ENCODE measurements at places on chromosomes 6 and 20.
A peak's percentile ranks its signal among the peaks of the same experiment; 100 is the strongest.

DNA sequence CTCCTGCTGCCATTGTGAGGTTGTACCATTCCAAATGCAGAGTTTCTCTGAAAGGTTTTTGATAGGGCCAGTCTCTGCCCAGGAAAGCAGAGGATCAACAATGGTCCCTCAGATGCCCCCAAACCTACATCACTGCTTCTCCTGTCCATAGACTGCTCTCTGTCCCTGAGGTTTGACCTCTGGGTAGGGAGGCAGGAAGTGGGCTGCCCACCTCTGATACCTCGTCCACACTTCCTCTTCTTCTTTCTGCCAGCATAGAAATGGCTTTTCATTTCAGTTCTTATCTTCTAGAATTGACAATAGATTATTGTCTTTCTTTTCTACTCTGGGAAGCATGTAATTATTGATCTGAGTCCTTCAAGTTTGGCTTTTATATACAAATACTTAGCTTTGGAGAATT lies 170.6 kb downstream of the TRMT11 start:
- no peak for DNase-seq

- no peak for DNase-seq
Measured at GRCh38 chr20:57195469-57196100, 70.9 kb downstream of the BMP7 start.

GRCh38 chr6:152086223-152086873 lies 278.9 kb downstream of the ESR1 start:
- DNase-seq: no peak

DNA sequence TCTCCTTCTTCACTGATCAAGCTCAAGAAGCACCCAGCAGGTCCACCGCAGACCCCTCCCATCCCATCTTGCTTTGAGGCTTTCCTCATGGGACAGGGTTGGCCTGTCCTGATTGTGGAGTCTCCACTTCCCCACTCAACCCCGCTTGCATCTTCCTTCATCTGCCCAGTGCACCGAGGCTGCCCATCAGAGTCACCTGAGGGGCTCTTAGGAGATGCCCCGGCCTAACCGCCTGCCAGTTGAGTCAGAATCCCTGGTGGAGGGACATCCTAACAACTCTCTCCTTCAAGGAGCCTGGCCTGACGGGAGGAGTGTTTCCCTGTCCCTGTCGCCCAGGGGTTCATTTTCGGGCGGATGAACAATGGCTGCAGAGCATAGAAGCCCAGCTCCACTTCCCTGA lies 46.1 kb downstream of the RBM38 start:
- DNase-seq: no peak

DNA sequence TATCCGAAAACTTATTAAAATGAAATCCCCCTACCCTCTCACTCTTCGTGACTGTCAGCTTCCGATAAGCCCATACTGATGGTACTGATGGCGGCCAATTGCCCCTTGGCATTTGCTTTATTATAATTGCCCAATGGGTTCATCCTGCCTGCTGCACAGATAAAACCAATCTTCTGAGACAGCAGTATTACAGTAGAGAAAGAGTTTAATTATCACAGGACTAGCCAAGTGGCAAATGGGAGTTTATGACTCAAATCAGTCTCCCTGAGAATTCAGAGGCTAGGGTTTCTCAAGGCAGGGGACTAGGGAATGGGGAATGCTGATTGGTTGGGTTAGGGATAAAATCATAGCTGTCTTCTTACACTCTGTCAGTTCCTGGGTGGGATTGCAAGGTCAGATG lies 259.5 kb downstream of the SOD2 start:
- DNase-seq: no peak

DNA sequence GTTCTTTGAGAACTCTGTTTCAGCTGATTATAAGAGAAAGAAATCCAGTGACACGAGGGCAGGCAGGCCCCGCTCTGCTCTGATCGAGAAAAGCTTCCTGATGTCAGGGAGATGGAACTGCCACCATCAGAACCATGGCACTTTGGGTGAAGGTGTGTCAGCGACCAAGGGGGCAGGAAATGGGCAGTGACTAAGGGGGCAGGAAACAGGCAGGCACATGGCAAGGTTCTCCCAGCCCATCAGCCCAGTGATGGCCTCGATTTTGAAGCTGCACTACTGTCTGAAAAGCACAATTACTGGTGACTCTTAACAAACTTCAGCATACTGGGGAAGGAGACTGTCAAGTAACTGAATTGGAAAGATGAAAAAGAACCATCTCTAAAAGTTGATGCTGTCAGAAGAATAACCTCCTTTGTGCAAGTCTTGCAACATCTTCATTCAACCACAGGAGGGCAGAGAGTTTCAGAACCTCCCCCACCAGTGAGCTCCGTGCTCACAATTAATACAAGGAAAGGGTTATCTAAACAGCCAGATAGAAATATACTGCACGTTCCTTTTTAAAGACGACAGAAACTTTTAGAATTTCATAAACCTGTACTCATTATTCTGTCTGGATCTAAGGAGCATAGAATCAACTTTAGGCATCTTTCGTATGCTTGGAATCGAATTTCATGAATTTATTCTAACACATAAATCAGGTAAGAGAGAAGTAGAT lies 39.1 kb downstream of the TMX4 start:
- DNase-seq: peak; percentile 18

DNA sequence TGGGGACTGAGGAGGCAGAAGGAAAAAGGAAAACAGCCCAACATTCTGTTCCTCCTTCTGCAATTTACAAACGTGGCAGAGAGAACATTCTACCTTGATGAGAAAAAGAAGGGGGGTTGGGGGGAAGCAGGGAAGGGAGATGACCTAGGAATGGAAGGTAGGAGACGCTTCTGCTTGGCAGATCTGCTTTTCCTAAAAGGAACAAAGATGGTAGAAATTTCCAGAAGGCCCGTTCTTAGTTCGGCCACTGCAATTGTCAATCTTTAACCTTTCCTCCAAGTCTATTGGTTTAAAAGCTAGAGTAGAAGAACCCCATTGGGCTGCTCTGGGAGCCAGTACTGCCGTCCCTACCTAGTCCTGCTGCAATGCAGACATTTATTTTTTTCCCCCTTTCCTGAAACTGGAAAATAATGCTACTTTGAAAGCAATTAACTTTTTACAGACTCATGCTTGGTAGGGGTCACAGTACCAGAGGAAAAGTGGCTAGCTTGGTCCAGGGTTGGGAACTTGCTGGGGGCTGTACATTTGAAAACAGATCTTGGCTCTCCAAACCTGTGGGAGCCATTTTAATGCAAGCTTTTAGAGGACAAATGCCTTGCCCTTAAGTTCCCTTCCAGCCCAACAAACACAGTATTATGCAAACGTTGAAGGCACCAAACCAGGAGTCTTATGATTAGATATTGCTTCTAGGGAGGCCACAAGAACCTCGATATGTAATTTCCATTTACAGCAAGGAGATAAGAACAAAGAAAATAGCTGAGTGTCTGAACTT lies 2.6 kb downstream of the ZMYND8 start:
- no peak for DNase-seq

GRCh38 chr6:6315660-6316059 lies 4.8 kb downstream of the F13A1 start:
- DNase-seq: peak; percentile 23

DNA sequence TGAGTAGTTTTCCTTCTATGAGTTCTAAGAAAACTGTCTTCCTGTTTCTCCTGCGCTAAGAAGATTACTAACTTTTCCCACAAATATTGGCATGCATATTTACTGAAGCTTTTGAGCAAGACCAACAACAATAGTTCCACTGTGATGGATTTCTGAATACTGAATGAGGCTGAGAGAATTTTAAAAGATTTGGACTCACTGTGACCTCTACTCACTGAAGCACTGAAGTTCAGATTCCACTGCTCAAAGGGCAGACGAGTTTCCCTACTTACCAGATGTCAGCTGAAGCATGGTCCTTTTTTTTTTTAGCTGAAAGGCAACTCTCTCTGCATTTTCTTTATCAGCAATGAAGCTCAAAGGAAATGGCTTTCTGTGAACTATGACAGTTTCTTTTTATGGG lies 718.5 kb downstream of the RFPL4B start:
- DNase-seq: no peak

- peak; percentile 38 for DNase-seq
Measured at GRCh38 chr20:50366270-50367103, 143.7 kb upstream of the PTPN1 start.

- DNase-seq: no peak
Measured at GRCh38 chr6:83464381-83465140, 33.7 kb upstream of the ME1 start.

DNA sequence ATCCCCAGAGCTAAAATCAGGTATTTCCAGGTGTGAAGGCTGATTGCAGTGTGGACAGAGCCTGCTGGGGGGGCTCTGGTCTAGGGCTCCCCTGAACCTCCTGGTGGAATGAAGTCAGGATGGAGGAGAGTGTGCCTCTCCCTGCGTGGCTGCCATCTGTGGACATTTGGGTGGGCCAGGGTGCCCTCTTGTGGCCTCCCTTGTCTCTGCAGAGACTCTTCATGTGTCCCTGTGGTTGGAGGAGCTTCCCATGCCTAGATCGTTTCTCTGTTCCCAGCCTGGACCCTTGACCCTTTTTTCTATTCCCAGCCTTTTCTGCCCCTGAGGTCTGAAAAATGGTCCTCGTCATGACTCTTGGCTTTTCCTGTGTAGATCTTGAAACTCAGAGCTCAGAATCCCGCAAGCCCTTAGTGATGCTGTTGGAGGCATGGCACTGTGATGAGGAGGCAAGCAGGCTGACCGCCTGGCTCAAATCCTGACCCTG lies 9.9 kb upstream of the PSMF1 start:
- DNase-seq: peak; percentile 42

DNA sequence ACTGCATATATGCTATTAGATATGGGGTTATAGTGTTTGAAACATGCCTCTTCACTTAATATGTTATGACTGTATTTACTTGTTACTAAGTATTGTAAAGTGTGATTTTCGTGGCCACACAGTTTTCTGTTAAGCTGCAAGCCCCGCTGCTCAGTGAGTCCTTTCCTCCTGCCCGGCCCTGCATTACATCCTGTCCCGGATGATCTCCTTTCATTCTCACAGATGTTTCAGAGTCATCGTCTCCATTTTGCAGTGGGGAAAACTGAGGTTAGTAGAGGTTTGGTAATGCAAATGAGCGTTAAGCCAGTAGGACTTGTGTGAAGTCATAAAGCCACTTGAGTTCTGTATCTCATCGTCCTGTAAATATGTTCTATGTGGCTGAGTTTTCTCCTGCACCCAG lies 155.5 kb downstream of the CFAP61 start:
- DNase-seq: no peak

GRCh38 chr20:53245574-53245973 lies 273.4 kb downstream of the TSHZ2 start:
- no peak for DNase-seq

DNA sequence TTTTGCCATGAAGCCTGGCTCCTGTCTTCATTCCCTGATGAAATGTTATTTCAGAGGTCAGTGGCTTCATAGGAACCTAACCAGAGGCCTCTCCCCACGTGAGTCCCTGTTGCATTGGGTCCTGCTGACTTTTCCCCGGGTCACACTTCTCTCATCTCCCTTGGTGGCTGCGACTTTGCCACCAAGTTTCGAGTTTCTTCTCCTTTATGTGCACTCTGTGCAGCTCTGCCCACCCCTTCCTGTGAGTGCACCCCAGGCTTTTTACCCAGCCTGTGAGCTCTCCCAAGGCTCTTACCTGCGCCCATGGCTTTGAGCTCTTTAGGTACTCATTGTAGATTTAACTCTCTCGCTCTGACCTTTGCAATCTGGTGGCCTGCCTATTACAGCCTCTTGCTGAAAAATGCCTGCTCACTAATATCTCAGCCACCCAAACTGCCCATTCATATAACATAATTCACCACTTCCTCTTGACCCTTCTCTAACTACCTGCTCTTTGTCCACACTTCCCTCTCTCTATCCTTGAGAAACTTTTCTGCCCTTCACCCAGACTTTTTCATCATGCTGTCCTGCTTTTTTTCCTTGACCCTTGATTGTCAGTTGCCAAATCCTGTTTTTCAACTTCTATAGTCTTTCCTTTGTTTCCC lies 105.9 kb downstream of the SASH1 start:
- no peak for DNase-seq

All from CD4-positive, alpha-beta T cell treated with Interleukin-1 beta for 1 hour (primary cell).